ENCODE measurements at places on chromosomes 5 and 9.

DNA sequence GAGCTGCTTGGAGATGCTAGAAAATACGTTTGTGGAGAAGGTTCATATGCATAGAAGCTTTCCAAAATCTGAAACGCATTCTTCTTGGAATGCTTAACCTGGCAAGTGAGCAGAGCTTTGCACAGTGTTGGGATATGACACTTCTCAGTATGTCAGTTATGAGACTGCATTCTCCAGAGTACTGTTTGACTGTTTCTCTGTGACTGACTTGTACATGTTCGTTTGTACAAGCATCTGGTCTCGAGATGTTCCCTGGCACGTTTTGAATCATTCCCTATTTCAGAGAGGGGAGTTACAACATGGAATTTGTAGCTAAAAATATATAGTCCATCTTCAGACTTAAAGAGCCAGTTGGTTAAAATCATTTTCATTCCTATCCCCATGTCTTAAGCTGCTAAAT, 272.4 kb downstream of the ARRDC3 start:
- DNase-seq: no peak

DNA sequence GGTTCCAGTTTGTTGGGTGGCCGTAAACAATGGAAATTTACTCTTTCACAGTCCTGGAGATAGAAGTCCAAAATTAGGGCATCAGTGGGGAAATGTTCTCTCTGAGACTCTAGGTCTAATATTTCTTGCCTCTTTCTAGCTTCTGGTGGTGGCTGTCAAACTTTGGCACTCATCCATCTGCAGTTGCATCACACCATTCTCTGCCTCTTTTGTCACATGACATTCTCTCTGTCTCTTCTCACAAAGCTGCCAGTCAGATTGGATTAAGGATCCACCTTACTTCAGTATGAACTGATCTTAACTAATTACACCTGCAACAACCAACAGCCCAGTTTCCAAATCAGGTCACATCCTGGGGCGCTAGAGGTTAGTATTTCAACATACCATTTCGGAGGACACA, 222.9 kb upstream of the FTMT start:
- DNase-seq: no peak

DNA sequence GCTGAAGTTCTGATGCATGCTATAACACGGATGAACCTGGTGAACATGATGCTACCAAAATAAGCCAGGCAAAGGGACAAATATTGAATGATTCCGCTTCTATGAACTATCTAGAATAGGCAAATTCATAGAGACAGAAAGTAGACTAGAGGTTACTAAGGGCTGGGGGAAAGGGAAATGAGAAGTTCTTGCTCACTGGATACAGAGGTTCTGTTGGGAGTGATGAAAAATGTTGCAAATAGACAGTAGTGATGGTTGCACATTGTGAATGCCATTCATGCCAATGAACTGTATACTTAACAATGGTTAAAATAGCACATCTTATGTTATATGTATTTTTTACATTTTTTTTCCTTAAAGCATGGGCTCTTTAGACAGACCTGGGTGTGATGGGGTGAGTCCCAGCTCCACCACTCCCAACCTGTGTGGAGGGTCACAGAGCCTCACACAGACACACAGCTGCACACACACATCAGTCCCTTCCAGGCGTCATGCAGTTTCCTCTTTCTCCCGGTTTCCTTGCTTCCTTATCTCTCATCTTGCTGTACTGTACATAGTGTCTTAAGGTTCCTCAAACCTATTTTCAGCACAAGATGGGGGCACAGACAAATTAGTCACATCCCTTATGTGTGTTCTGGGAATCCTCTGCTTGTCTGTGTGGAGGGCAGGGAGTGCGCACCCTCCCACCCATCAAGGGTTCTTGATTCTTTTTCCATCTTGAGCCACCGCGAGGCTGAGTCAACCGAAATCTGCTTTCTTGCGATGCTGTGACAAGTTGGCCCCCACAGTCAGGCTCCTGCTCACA, 192.9 kb downstream of the CRB2 start:
- DNase-seq: no peak

DNA sequence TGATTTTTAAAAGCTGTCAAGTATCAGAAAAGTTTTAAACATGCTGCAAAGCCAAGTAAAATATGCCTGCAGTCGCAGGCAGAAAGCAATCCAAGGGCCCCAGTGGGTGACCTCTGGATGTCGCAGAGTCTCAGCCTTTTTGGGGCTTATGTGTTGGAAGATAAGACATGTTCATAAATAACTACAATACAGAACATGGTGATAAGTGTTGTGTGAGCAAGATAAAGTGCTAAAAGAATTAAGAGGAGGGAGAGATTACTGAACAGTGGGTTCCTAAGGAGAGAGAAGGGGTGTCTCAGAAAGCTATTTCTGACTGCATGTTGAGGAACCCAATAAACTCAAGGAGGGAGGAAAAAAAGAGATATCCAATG, 78.9 kb upstream of the ADRB2 start:
- DNase-seq: no peak

DNA sequence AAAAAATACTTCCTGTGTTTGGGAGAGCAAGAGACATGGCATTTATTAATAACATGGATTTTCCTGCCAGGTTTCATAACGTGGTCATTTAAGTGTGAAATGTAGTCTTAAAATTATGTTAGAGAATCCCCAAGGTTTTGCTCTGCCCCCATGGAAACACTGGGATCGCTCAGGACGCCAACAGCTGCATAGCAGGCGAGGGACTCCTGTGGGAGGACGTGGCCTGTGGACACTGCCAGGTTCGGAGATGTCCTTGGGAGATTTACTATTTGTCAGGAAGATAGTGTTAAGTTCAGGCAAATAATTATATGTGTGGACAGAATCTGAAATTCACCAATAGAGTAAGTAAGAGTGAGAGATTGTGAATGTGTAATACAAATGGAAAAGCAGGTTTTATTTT, 977 bp downstream of the BTNL9 start:
- DNase-seq: no peak

DNA sequence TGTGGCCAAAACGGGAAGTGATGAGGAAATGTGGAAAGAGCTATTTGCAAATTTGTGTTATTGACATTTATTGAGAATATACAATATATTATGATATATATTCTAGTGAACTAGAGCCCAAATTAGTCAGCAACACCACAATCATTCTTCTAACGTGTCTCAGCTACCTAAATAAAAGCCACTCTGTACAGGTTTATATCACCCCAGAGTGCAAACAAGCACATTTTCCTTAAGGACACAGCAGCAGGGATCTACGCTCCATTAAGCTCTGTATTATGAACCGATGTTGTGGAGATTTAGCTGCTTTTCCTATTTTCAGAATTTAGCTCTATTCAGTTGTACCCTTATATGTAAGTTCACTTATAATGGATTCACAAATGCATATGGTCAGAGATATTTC, 77.9 kb downstream of the CDH18 start:
- DNase-seq: no peak

- peak; percentile 56 for DNase-seq
Observed at GRCh38 chr5:145834917-145835847, at the start of gene PRELID2. TSS of gene PRELID2 (minus strand) at chr5:145835342. CDS start at chr5:145835251, 91 bp downstream.

DNA sequence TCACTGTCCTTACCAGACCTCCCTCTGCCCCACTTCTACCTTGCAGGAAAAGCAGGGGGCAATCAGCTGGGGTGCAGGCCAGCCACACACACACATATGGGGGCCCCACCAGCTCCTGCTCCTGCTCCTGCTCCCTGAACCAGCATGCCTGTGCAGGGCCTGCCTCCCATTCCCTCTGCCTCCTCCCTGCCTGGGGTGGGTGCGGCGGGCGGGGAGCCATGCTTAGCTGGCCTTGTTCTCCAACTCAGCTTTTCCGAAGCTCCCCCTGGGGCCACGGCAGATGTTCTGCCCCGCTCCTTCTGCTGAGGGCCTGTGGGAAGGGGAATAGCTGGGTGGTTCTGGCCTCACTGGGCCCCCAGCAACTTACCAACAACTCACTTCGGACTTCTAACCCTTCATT, 89.8 kb downstream of the ZNF354C start:
- no peak for DNase-seq

DNA sequence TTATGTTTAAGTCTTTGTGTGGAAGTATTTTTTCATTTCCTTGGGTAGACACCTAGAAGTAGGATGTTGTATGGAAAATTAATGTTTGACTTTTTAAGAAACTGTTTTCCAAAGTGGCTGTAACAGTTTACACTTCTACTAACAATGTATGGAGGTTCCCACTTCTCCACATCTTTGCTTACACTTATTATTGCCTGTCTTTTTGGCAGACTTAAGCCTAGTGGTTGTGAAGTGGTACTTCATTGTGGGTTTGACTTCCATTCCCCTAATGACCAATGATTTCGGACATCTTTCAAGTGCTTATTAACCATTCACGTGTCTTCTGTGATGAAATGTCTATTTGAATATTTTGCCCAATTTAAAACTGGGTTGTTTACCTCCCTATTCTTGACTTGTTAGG, 91.5 kb upstream of the CDKN2B start:
- DNase-seq: no peak

GRCh38 chr5:181260720-181261319, at the start of gene TRIM52:
TSS of gene TRIM52 (minus strand) at chr5:181261143. CDS start at chr5:181260813, 330 bp downstream.
- DNase-seq: no peak

DNA sequence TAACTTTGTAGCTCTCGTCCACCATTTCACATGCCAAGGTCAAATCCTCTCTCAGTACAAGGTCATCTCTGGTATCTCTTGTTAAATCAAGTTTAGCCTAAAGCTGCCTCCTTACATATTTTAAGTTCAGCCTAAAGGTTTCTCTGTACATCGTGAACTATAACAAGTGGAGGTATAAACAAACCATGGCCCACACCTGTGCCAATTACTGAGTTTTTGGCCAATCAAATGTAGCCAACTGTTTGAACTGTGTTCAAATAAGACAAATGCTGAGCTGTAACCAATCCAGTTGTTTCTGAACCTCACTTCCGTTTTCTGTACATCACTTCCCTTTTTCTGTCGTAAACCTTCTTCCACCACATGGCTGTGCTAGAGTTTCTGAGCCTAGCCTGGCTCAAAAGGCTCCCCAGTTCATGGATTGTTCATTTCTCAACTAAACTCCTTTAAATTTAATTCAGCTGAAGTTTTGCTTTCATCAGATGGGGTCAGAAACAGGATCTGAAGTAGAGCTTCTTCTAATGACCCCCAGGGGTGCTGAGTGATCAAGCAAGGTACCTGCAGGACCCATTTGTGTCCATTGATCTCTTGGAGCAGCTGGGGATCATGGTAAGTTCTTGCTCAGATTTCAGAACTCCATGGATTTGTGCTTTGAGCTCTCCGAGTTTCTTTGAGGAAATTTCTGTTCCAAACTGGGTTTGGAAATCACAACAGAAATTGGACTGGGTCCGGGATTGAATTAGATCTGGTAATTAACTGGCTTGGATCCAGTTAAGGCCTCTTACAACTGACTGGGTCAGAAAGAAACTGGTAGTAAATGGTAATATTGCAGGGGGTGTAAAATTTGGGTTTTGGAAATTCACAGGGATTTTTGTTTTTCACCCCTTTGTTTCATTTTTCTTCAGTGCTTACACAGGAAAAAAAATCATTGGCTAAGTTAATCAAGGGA, 11.0 kb upstream of the NANS start:
- DNase-seq: no peak

GRCh38 chr9:124348831-124349230, 66.4 kb downstream of the PSMB7 start:
- DNase-seq: no peak

GRCh38 chr5:2557435-2557834, 194.0 kb downstream of the IRX2 start:
- no peak for DNase-seq

DNA sequence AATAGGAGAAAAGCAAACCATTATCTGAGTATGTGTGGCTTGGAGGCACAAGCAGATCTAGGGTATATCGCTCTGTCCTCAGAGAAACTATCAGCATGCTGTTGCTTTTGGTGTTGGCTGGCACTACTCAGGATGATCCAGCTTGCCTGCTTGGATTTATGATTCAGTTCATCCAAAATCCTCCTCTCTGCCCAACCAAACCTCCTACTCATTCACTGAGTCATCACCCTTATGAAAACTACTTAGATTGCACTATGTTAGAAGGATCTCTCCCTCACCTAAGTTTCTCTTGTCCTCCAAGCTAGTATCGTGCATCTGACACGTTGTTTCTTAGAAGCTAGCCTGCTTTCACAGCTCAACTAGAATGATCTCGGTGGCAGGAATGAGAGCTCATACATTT, 14.2 kb upstream of the ZBED3 start:
- no peak for DNase-seq

- DNase-seq: no peak
Observed at GRCh38 chr5:146710348-146710747, 168.2 kb downstream of the PPP2R2B start.

- no peak for DNase-seq
Observed at GRCh38 chr5:22938362-22938761, 85.2 kb upstream of the CDH12 start.

- DNase-seq: no peak
Observed at GRCh38 chr9:114869845-114870244, 60.5 kb downstream of the TNFSF8 start.

DNA sequence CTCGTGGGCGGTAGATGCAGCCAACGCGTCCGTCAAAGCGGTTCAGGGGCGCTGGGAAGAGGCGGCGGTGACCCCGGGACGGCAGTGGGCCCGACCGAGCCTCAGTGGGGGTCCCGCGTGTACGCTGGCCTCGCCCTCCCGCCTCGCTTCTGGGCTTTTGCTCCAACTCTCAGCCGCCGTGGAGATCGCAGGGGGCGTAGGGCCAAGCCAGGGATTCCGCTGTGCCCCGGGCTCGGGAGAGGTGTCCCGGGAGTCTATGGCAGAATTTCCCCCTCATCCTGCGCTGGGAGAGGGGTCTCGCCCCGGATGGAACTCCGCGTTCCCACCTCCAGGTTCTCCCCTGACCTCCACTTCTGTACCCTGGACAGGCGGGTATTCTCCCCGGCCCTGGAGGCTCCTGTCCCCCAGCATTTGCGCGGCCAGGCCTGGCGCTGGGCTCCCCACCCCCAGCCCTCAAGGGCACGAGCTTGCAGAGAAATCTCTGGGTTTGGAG, 131.9 kb downstream of the MRPL36 start:
- DNase-seq: no peak

DNA sequence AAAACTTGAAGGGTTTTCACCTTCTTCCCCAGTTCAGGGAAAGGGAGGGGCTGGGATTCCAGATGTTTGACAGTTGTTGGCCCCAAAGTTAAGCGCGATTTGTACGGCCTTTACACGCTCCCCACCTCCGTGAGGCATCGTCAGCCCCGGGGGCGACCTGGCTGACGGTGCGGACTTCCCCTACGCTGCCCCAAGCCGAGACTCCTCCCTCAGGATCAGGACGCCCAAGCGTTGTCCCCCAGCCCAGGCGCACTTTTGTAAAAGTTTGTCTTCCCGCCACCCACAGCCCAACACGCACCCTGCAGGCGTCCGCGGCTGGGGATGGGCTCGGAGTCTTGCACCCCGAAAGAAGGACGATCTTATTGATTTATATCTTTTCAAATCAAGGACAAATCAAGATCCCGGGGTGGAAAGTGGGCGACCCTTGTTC, 713 bp downstream of the MOB3B start:
- DNase-seq: no peak

- DNase-seq: no peak
Observed at GRCh38 chr9:113479174-113479621, 15.7 kb downstream of the RGS3 start.

GRCh38 chr5:169944115-169944514, 36.2 kb downstream of the INSYN2B start:
- DNase-seq: no peak

- no peak for DNase-seq
Observed at GRCh38 chr9:99433555-99433954, 211.5 kb downstream of the SEC61B start.

- no peak for DNase-seq
Observed at GRCh38 chr5:60020457-60020856, 126.9 kb upstream of the PDE4D start.

All from NCI-H1436 (cell line).